ENCODE measurements at places on chromosomes 2 and 18. TPM values are rescaled to one million over a fixed set of nuclear protein-coding genes. Genes with fewer than 3 reads are reported as not detected.

MFSD2B gene
- polyA plus RNA-seq = 0.05 TPM

ALS2 gene
- polyA plus RNA-seq = 21.9 TPM

TRPM8 gene
- polyA plus RNA-seq = 0.11 TPM

ST8SIA3 gene
- not detected for polyA plus RNA-seq

IL18R1 gene
- polyA plus RNA-seq = 2.5 TPM

ASB18 gene
- not detected for polyA plus RNA-seq

TRIM43 gene
- not detected for polyA plus RNA-seq

KLHL30 gene
- polyA plus RNA-seq = not detected

- no peak for DNase-seq
Measured at GRCh38 chr18:29840089-29840488, 1202.5 kb downstream of the DSC3 start.

GRCh38 chr2:218807626-218808025 lies 24.0 kb downstream of the PRKAG3 start:
- DNase-seq = no peak

GRCh38 chr18:11872479-11873136 lies 21.4 kb downstream of the CHMP1B start:
- no peak for DNase-seq

DNA sequence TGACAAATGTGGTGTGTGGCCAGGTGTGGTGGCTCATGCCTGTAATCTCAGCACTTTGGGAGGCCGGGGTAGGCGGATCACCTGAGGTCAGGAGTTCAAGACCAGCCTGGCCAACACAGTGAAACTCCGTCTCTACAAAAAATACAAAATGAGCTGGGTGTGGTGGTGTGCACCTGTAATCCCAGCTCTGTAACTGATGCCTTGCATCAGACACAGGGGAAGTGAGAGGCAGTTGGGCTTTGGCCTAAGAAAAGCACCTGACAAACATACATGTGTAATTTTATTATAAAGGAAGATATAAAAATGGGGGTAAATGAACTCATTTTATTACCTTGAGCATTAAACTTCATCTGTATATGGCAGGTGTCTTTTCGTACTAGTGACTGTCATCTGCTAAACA lies 66.7 kb upstream of the FAM136A start:
- no peak for DNase-seq

GRCh38 chr18:79381811-79382311 lies 13.9 kb upstream of the NFATC1 start:
- DNase-seq = no peak

DNA sequence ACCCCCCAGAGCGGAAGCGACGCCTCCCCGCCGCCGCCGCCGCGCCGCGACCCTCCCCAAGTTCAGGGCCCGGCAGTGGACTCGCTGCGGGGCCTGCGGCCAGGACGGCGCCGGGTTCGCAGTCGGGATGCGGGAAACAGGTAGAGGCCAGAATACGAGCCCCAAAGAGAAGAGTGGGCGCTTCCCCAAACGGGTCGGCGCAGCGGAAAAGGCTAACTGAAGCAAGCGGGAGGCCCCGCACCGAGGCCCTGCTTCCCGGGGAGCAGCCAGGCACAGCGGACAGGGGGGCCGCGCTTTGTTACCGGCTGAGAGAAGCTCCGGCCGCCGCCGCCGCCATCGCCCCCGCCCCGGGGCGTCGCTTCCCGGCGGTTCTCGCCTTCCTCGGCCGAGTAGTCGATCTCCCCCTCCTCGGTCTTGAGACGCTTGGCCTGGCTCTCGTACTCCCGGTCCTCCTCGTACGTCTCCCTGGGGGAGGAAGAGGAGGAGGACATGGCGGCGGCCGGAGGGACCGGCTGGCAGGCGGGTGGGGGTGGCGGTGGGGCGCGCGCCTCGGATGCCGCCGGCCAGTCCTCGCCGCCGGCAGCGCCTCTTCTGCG lies 494 bp downstream of the HNRNPLL start:
- DNase-seq = no peak

GRCh38 chr2:177211576-177212105 lies 953 bp upstream of the HNRNPA3 start:
- DNase-seq = no peak

Measured in AG04450 (cell line).